ENCODE measurements at places on chromosomes 4 and X.

DNA sequence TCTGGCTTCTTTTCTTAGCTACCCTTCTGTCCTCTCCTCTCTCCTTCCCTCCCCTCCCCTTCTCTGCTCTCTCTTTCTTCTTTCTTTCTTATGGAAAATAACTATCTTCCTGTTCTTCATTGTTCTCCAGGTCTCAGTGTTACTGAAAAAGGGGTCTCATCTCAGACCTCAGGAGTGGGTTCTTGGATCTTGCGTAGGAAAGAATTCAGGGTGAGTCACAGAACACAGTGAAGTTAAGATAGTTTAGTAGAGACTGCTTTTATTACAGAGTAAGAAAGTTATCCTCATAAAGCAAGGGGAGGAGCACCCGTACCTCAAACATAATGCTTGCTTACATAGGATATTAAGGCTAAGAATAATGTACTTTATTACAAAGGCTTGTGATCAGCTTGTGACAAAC lies 31.8 kb upstream of the CWH43 start:
- no peak for DNase-seq

DNA sequence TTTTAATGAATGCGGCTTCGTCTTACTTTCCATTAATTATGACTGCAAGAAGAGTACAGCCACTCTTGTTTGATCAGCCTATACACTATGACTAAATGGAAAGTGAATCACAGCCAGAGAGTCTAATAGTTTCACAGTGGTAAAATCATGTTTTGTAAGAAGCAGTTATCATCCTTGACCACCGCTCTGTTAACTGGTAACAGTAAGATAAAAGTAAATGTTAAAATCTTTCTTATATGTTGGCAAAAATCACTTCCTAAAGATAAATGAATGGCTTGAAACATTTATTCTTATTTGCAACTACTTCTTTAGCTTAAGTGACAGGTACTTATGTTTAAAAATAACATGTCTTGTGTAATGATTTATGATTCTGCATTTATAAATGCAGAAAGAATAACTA lies 13.2 kb downstream of the GALNT7 start:
- no peak for DNase-seq

DNA sequence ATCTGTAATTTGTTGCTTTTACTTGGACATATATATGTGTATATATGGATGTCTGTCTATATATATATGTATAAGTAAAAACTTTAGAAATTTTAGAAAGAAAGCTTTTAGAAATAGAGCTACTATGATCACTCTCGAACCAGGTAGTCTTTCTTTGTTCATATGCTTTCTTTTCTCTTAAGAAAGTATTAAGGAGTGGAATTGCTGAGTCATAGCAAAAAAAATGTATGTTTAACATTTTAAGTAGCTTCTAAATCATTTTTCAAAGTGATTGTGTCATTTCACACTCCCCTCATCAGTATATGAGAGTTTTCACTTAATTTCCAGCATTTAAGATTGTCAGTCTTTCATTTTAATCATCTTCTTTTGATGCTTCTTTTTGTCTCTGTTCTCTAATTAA lies 447.9 kb upstream of the TECRL start:
- DNase-seq = no peak

DNA sequence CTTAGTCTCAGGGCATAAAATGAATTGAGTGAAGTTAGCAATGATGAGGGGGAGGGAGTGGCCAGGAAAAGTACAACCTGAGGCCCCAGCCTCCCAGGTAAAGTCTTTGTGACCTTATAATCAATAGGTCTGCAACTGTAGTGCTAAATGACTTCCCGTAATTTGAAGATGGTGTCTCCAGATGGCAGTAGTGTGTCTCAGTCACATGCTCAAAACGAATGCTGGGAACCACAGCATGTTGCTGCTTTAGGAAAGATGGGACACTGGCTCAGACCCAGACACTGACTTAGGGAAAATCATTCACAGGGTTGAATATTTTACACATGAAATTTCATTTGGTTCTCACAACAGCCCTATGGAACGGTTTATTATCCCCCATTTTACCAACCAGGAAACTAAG lies 10.3 kb downstream of the SRPX2 start:
- DNase-seq = no peak

- no peak for DNase-seq
Measured at GRCh38 chr4:7593646-7594412, 159.1 kb upstream of the PSAPL1 start.

GRCh38 chr4:88144866-88145300 lies 13.6 kb downstream of the ABCG2 start:
- no peak for DNase-seq

- no peak for DNase-seq
Measured at GRCh38 chr4:42331914-42332368, 65.3 kb upstream of the SHISA3 start.

GRCh38 chrX:56233682-56234081 lies 1.5 kb downstream of the KLF8 start:
- DNase-seq = peak; percentile 50

DNA sequence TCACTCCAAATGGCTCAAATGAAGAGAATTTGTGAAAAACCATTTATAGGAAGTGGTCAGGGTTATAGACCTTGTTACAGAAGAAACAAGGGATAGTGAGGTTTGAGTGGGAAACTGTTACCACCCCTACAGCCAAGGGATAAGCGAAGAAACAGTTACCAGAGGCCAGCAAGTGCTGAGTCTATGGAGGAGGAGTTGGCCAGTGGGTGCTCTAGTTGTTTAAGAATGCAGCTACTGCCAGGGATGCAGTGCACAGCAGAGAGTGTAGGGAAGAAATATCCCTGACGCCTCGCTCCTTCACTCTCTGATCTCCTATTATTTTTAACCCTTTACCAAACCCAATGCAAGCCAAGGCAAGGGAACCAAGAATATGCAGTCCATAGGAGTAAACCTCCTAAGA lies 15.2 kb upstream of the SYTL4 start:
- no peak for DNase-seq

DNA sequence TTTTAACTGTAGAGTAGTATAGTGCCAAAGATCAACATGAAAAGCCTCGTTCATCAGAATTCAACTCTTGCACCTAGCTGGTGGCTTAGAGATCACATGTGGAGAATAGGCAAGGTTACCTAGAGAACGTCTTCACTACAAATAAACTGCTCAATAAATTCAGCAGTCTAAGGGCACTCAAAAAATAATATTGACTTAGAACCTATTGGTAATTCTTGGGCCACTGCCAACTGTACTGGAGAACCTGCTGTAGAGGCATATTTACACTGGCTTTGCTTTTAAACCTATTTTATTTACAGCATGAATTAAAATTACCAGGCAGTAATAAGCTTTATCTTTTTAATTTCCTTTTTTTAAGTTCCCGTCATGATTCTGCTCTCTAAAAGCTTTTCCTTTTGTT lies 343.7 kb downstream of the PDHA2 start:
- DNase-seq = no peak

GRCh38 chr4:47715716-47716416 lies 122.0 kb downstream of the CORIN start:
- no peak for DNase-seq

DNA sequence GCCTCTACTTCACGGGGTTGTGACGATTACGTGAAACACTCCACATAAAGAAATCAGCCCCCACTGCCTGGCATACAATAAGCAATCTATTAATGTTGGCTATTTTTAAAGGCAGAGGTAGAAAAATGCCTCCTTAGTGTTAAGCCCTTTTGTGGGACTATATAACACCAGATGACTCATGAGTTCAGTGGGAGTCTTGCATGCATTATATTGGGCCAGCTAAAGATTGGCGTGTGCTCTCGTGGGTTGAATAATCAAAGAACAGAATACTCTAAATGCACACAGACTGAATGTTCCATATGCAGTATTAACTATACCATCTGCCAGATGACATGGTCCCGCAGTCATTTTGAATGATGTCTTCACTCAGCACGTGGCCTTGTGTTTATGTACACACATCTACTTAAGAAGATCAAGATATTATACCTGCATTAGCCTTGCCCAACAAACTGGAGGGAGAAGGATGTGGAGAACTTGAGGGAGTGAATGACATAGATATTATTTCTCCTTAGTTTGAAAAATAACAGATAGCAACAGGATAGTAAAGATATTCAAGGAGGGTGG lies 85.0 kb upstream of the MYOZ2 start:
- no peak for DNase-seq

- DNase-seq = no peak
Measured at GRCh38 chr4:25977397-25978170, 63.6 kb downstream of the SMIM20 start.

DNA sequence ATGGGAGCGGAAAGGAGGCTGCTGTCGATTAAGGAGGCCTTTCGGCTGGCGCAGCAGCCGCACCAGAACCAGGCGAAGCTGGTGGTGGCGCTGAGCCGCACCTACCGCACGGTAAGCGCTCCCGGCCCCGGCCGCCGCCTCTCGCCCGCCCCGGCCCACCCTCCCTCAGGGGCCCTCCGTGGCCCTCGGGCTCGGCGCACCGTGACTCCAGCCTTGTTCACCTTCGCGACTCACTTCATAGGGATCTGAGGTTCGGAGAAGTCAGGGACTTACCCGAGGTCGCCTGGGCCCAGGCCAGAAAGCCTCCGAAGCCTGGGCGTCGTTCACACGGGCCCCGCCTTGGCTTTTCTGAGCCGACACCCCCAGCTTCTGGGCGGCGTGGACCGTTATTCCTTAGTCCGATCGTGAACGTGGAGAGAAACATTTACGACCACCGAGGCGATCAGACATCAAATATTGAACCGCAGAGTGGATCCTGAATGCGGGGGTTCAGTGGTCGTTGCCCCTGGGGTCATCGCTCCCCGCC lies 362 bp downstream of the NCAPG start:
- DNase-seq = no peak

DNA sequence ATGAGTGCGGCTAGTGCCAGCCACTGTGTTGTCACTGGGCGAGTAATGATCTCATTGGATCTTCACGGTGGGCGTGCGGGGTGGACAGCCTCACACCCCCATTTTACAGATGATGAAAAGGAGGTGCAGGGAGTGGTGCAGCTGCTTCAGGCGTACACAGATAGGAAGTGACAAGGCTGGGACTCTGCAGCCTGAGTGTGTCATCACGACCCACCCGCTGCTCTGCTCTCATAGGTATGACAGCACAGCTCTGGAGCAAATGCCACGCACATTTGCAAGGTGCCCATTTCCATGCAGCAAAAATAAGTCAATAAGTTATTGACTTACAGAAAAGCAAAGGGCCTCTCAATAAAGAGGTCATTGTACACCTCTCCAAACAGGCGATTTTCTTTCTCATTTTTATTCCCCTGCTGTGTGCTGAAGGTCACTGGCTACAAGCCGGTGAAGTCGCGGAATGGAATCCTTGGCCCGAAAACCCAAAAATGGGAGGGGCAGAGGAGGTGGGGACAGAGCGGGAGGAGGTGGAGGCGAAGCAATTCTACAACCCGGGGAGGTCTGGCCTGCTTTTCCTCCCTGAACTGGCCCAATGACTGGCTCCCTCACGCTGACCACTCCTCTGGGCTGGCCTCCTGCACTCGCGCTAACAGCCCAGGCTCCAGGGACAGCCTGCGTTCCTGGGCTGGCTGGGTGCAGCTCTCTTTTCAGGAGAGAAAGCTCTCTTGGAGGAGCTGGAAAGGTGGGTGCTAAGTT lies at the start of gene SOD3:
TSS of gene SOD3 (plus strand) at position 658 of the 750 bp plus-strand sequence. CDS start 3,949 bp downstream, outside the sequence.
- DNase-seq = peak; percentile 75

Data from cerebellum (tissue), 4 donors.